ENCODE measurements at places on chromosomes 16 and 17.

- DNase-seq, result no peak
These were observed 192.3 kb upstream of the MAF start for GRCh38 chr16:79792664-79793351.

DNA sequence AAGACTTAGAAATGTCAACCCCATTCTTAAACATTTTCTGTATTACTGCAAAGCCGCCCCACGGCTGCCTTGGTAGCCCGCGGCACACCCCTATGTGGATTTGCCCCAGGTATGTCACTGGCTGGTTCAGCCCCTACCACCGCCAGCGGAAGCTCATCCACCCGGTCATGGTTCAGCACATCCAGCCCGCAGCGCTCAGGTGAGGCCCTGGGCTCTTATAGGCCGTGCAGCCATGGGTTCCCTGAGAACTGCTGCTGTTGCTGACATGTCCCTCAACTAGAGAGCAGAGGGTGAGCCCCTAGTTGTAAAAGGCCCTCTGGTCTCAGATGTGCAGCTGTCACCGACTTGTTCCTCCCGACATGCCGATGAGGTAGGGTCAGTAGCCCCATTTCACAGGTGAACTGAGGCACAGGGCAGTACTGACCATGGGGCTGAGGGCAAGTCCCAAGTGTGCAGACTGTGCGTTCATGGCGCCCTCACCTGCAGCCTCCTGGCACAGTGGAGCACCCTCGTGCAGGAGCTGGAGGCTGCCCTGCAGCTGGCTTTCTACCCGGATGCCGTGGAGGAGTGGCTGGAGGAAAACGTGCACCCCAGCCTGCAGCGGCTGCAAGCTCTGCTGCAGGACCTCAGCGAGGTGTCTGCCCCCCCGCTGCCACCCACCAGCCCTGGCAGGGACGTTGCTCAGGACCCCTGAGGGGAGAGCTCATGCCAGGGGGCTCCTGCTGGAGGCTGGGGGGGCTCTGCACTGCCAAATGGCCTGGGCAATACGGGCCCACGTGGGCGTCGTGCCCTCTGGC is 8.7 kb downstream of the CYBC1 start:
- no peak for DNase-seq

GRCh38 chr17:35368081-35368830 is 5.2 kb downstream of the SLFN11 start:
- DNase-seq, result no peak

GRCh38 chr17:59405944-59406705 is 74.7 kb downstream of the YPEL2 start:
- no peak for DNase-seq

DNA sequence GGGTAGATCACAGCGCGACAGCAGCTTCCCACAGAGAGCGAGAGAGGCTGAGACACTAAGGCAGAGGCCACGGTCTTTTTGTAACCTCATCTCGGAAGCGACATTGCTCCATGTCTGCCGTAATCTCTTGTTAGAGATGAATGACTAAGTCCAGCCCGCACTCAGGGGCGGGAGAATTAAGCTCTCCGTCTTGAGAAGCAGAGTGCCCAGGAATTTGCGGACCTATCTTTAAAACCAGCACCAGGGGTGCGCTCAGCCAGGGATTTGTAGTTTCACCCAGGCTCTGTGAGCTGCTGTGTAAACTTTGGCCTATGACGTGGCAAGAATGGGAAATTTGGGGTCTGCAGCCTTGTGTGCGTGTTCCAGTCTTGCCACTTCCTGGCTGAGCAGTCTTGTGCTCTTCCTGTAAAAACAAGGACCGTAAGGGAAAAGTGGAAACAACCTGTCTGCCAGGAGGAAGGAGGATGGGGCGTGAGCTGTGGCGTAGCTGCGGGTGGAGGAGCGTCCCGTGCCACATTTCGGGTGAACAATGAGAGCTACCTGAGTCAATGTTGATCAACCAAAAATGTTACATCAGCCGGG is 16.0 kb upstream of the JPH3 start:
- DNase-seq, result no peak

GRCh38 chr16:51592535-51593300 is 441.6 kb upstream of the SALL1 start:
- DNase-seq, result no peak

DNA sequence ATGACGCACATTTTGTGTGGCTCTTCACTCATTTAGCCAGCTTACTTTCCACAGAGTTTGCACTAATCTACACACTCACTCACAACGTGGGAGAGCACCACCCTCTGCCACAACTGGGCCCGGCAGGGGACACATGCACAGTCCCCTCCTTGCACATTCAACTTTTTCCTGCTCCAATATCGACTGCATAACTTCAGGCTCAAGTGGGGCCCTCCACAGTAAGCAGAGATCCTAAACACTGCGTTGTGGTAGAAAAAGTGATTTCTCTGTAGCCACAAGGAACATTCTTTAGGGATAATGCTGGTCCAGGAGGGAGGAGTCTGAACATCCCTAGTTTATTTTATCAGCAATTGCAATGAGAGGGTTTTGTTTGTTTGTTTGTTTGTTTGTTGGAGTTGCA is 40.0 kb downstream of the MRPS23 start:
- DNase-seq, result no peak

DNA sequence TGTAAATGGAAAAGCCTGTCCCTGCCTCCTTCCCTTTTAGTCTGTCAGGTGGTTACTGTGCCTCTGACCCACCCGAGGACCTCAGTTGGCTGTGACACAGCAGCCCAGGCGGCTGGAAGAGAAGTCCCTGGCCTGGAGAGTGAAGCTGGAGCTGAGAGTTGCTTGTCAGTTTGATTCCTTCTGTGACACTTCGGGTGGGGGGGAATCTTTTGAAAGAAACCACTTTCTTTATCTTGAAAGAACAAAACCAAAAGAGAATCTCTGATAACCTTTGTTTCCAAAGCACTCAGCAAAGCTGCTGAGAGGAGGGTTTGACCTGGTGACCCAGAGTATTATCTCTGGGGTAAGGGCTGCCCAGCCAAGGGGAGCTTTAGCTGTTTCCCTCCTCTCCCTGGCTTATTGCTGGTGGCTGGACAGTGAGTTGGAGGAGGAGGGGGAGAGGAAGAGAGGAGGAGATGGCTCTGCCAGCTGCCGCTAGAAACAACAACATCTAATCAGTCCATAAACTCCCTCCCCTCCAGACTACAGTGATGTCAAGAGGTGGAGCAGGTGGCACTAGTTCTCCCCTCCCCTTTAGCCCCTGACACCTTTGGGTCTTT is 34.0 kb downstream of the YPEL2 start:
- DNase-seq, result no peak

GRCh38 chr17:65727246-65727645 is 165.8 kb upstream of the AXIN2 start:
- no peak for DNase-seq

- DNase-seq, result no peak
These were observed 4.4 kb downstream of the RPL3L start for GRCh38 chr16:1950047-1950446.

- no peak for DNase-seq
These were observed 178.3 kb downstream of the PRKCB start for GRCh38 chr16:24013864-24014645.

DNA sequence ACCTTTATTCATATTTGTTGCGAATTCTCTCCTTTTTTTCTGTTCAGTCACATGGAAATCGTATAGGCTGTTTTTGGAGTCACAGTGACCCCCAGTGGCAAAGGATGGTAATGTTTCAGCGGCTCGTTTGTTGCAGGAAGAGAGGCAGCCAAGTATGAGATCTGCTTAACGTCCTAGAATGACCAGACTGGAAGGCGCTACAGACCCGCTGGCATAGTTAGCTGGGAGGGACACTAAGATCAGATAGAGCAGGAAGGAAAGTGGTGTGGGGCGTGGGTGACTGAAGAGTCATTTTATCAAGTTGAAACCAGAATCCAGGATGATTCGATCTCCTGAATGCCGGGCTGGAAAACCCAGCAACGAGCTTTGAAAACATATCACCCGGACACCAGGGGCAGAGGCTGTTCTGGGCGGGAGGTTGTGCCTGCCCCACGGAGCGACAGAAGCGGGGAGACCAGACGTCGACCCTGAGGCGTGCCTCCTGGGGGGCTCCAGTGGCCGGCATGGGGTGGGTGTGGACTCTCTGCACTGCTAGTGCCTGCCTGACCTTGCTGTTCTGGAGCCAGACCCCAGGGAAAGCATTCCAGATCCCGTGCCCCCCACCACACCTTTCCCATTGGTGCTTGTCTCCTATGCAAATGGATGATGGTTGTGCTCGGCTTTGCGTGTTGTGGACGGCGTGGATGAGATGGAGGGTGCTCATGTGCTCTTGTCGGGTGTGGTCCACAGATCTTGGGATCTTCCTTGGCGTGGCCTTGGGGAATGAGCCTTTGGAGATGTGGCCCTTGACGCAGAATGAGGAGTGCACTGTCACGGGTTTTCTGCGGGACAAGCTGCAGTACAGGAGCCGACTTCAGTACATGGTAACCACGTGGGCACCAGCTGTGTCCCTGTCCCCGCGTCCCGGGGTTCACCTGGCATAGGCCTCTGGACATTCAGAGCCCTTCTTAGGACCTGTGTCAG is 7.7 kb downstream of the IL34 start:
- peak; percentile 76 for DNase-seq

GRCh38 chr17:67138392-67138791 is 94.0 kb downstream of the CACNG1 start:
- DNase-seq, result no peak

- no peak for DNase-seq
These were observed 16.8 kb downstream of the KCTD5 start for GRCh38 chr16:2698965-2699750.

DNA sequence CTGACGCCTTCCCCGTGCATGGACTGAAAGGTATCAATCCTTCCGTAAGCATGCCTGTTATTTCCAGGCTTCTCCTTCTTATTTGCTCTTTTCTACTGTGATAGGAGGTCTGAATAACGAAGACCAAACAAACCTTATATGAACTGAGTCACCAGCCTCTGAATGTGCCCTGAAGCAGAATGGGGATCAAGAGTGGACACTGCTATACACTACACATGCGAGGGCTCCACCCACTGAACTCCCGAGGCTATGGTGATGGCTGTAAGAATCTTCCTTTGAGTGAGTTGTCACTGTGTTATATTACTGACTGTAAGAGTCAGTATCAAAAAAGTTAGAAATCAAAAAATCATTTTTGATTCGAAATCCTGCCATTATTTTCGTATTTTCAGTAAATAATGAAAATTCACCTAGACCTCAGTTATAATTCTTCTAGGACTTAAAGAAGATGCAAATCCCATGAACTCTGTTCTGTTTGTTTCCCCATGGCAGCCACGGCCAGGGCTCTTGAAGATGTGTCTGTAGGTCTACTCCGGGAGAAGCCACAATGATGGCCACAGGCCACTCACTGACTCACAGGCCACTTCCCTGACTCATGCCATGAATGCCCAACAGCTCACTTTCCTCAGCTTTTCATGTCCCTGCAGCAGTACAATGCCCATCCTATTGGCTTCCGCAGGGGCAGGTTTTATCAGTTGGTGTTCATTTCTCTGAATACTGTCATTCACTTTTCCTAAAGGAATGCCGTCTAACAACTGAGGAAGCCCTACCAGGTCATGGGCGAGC is 54.7 kb downstream of the ZZEF1 start:
- DNase-seq, result no peak

DNA sequence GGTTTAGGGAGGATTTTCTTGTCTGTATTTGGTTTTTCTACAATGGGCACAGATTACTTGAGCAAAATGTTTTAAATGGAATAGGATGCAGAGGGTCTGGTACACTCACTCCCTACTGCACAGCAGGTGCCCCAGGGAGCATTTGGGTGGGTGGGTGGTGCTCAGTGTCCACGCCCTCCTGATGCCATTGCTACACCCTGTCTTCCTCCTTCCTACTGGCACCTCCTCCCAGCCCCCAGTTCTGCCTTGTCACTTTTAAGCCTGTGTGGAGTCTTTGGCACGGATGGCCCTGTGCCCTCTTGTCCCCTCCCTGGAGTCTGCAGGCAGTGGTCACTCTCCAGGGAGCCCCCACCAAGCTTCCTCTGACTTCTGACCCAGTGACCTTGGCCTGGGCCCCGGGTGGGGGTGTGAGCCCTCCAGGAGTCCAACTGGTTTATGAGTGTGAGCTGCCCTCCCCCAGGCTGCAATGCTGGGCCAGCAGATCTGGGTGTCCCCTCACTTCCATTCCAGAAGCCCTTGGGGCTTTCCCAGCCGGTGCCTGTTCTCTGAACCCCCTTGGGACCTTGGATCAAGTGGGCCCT is 15.5 kb downstream of the LLGL2 start:
- no peak for DNase-seq

DNA sequence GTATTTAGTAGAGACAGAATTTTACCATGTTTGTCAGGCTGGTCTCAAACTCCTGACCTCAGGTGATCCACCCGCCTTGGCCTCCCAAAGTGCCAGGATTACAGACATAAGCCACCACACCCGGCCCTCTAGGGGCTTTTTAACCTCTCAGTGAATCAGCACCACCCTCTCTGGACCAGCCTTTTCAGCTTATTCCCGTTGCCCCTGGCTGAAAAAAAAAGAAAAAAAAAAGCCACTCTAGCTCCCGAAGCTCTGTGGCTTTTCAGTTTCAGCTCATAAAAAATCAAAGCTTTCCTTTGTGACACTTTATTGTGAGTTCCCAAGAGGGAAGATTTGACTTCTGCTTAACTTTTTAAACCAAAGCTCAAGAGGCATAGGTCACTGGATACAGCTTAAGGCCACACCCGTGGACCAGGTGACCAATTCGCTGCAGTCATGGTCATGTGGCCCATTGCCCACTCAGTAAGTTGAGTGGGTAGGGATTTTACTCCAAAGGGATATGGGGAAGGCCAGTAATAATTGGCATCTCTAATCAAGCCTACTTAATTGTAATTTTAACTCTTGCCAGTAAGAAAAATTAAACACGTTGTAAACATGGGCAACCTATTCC is 46.6 kb upstream of the MED13 start:
- no peak for DNase-seq

DNA sequence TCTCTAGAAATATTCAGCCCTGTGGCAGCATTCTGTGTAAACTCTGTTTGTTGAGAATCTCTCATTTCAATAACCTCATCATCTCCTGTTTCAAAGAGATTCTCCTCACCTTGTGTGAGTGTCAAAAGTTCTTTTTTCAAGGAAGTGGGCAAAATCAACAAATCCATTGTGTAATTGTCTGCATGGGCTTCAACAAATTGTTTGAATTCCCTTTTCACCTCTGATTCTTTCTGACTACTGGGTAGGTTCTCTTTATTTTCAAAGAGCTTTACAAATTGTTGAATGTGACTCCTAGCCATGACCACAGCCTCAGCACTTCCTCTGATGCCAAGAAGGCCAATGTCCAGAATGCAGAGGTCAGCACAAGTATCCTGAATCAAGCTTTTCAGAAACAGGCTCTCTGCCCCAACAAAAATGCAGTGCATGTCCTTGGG is 48.0 kb downstream of the N4BP1 start:
- DNase-seq, result no peak
